ENCODE measurements at places on chromosomes 16 and 17. TPM values are rescaled to one million over a fixed set of nuclear protein-coding genes. Genes with fewer than 3 reads are reported as not detected.

Gene LITAFD
- not detected for polyA plus RNA-seq

Gene ST6GALNAC2
- polyA plus RNA-seq: 2.3 TPM

Gene MAP2K4
- 7.9 TPM for polyA plus RNA-seq

Gene IFI35
- 12.5 TPM for polyA plus RNA-seq

Gene AHSP
- polyA plus RNA-seq: not detected

DNA sequence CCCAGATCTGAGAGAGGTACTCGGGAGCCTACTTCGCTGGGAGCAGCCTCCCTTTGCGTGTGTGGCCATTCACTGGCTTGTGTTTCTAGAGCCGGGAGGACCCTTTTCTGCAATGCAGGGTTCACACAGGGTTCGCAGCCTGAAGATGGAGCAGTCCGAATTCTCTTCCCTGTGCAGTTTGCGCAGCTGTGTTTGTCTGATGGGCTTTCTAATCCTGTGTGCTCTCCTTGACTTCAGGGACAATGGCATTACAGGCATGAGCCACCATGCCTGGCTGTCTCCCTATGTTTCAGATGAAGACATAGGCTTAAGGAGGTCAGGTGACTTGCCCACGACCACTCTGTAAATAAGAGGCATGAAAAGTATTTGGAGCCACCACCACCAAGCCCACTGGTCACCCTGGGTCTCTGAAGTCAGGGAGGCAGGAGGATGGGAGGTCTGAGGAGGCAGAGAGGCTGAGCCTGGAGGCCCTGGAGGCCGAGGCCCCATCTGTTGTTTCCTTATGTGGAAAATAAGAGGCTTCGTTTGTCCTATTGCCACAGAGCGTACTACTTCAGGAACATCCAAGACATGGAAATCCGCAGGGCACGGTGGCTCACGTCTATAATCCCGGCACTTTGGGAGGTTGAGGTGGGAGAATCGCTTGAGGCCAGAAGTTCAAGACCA is 5.0 kb upstream of the STH start:
- DNase-seq: no peak

- DNase-seq: no peak
These were observed 54.7 kb downstream of the SLC6A2 start for GRCh38 chr16:55710466-55710865.

DNA sequence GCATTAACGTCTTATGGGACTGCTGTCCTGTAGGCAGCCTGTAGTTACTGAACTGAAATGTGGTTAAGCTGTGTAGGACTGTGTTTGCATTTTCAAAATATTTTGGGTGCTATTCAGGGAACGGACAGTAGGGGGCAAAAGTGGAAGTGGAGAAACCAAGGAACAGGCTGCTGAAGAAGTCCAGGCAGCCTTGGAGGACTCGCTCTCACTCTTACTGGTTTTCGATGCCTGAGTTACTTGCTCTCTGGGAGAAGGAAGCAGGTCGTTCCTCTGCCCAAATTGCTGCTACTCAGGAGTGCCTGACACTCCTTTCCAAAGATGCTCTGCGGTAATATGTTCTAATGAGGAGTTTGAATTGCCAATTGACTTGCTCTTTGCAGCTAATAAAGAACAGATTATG is 64.5 kb upstream of the RBFOX1 start:
- no peak for DNase-seq

GRCh38 chr17:38452719-38453118 is 24.5 kb downstream of the ARHGAP23 start:
- no peak for DNase-seq

DNA sequence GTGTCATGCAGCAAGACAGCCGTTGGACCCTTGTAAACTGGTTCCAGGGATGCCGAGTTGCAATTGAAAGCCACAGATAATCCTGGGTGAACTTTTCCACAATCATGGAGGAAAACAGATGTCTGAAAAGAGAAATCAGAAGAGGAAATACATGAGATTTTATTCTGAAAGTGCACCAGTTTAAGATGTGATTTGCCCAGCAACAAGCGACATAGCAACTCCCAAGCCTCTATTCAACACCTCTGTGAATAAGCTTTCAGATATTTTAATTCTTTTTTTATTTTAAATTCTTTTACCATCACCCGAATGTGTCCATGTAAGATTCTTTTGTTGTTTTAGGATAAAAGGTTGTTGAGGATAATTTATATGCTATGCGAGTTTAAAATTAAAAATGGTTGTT is 46.0 kb downstream of the PKD1L3 start:
- DNase-seq: no peak

DNA sequence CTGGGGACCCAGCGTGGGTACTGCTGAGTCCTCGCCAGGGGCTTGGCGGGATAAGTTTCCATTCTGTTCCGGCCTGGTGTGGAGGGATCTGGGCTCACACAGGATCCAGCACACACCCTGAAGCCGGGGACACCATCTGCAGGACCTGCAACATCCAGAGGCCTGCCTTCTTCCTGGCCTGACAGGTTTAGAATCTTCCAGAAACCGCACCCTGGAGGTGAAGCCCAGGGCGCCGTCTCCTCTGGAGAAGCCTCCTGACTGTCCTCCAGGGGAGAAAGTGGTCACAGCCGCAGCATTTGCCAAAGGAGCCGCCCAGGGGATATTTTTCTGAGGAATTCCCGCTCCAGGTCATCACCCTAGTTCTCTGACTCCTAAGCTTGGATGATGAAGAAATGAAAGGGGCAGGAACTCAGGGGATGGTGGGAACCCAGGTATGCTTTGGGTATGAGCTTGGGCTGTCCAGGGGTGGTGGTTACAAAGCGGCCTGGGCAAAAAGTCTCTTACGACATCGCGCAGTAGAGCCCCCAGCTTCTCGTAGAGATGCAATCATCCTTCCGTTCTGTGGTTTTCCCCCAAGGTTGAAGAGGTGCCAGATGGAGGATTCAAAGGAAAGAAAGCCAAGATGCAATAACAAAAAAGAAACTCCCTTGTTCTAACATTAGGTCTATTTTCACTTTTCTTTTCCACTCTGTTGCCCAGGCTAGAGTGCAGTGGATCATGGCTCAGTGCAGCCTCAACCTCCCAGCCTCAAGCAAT is 9.1 kb upstream of the CRISPLD2 start:
- peak; percentile 28 for DNase-seq

- DNase-seq: peak; percentile 70
These were observed 8.3 kb upstream of the LPCAT2 start for GRCh38 chr16:55500530-55501011.

DNA sequence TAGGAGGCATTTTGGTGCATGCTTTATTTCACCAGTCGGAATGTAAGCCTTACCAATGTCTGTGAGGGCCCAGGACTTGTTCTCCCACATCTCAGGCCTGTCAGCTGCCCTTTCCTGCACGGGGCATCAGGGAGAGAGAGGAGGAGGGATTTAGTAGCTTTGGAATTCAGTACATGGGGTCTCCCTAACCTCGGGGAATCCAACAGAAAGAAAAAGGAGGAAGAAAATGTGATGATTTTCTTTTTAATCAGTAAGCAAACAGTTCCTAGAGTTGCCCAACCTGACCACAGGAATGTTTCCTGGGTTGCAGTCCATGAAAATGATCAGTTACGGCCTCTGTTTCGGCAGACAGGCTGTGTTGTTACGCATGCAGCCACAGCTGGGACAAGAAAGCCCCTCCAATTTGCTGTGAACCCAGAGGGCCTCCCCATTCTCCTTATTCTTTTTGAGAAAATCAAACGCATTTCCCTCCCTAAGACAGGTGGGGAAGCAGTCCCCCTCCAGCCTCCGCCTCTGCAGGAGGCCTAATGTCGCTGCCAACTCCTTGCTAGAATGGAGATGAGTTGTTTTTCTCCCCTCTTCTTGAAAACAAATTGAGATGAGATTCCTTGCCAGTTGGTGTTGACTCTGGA is 53.1 kb upstream of the TANGO6 start:
- no peak for DNase-seq

GRCh38 chr17:47205419-47205963 is 3.7 kb upstream of the MYL4 start:
- peak; percentile 71 for DNase-seq

DNA sequence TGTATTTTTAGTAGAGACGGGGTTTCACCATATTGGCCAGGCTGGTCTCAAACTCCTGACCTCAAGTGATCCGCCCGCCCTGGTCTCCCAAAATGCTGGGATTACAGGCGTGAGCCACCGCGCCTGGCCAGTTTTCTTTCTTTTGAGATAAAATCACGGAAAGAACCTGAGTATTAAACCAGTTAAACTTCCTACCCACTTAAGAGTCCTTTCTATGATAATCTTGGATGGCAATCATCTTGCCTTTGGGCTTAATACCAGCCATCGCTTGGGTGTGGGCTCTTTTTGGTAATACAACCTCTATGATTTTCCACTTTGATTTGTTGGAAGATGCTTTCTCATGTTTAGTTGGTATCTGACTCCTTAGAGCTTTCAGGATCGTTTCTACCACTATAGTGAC is 24.0 kb downstream of the PITPNC1 start:
- no peak for DNase-seq

DNA sequence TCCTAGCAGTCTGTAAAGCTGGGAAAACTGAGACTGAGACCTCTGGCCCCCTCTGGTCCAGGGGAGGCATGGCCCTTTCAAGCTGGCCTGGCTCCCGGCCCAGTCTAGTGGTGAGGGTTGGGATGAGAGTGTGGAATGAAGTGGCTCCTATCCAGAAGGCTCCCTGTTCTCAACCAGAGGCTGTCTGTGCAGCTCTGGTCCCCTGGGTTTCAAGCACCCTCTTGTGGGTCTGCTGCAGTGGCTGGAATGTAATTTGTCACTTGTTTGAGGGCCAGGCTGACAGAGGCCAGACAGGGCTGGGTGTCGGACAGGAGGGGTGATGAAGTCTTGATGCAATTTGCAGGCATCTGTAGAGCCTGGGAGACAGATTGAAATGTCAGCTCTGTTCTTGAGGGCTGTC is 22.1 kb upstream of the PHF12 start:
- peak; percentile 89 for DNase-seq

GRCh38 chr17:38674014-38674748 is 576 bp downstream of the EPOP start:
- no peak for DNase-seq

DNA sequence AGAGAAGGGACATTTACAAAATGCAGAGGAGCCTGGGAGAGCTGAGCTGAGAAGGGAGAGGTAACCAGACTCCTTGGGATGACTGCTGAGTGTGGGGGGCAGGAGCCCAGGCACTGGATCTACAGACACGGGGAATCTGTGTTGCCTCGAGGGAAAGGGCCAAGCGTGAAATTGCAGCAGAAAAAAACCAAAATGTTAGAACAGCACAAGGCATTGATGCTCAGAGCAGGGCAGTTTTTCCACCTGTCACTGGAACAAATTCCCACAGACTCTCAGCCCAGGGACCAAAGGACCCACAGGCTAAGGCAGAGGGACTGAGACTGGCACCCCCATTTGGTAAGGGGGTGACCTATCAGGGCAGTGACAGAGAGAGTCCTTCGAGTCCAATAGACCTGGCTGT is 2.0 kb downstream of the PITPNM3 start:
- no peak for DNase-seq

DNA sequence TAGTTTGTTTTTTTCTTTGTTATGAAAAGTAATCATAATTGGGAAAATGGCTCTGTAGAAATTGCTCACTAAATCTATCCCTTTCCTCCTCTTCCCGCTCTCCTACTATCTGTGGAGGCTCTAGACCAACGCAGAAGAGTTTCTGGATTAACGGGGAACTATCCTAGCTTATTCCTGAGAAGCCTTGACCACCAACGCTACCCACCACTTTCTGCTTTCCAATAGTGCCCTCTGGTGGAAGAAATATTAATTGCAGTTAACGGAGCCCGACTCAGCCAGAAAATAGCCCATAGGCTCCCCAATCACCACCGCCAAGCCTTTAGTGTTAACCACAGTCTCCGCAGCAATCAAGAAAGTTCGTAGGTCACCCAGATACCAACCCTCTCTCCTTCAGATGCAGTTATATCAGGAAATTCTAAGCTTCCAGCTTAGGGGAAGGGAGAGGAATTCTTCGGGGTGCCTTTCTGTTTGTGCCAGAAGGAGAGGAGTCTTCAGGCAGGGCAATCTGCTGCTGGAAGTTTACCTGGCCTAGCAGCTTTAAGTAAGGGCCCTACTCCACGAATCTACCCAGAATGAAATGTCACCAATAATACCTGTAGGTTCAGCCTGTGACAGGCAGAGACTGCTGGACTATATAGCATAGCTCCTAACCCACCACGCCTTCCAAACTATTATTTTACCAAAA is 23.0 kb upstream of the NSRP1 start:
- no peak for DNase-seq

- DNase-seq: no peak
These were observed 28.4 kb downstream of the DNAH2 start for GRCh38 chr17:7745748-7746470.

DNA sequence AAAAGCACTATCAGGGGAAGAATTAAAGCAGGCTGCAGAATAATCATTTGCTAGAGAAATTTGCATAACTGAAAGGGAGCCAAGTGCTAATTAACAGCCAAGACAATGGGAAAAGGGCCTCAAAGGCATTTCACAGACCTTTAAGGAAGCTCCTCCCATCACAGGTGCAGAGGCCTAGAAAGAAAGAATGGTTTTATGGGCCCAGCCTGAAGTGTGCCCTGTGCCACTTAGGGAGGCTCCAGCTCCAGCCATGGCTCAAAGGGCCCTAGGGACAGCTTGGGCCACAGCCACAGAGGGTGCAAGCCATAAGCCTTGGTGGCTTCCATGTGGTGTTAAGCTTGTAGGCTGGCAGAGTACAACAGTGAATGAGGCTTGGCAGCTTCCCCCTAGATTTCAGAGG is 50.1 kb downstream of the RNF112 start:
- DNase-seq: no peak

DNA sequence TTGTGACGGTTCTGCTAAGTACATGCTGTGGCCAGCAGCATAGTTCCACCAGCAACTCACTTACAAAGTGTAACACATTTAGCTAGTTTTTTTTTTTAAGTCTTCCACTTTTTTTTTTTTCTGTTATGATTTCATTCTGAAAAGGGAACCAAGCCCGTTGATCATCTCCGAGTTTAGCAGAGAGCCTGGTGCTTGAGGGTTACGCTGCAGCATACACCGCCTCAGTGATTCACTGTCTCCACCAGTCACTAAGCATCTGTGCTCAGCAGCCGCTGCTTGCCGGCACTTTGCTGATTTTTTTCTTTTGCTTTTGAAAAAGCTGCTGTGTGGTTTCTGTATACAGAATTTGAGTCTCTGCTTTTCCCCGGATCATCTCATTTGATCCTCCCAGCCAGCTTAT is 194.5 kb upstream of the CDH13 start:
- no peak for DNase-seq

GRCh38 chr16:85851034-85851785 is 47.8 kb upstream of the IRF8 start:
- DNase-seq: no peak

DNA sequence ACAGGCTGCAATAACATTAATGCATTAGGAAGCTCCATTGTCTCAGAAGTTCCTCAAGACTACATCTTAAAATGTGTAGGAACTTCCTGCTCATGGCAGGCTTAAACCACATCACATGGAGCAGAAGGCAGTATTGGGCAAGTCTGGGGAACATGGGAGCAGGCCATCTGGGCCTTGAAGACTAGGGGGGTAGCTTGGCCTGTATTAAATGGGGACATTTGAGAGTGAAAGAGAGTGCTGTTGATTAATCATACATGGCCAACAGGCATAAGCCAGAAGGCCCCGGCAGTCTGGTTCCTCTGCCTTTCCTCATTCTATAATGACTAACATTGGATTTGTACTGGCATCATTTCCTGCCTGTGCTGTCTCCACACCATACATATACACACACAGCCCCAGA is 25.2 kb upstream of the SLC5A11 start:
- DNase-seq: no peak
